Suppressor macrophage (primary cell): ENCODE measurements at places on chromosomes 6 and 20.
A peak's percentile ranks its signal among the peaks of the same experiment; 100 is the strongest.

GRCh38 chr6:167949121-167949684, 48.3 kb upstream of the KIF25 start:
- DNase-seq, result no peak

GRCh38 chr6:107542192-107542668, 52.3 kb downstream of the SOBP start:
- DNase-seq, result no peak

- peak; percentile 94 for DNase-seq
Observed at GRCh38 chr6:170048615-170049256, 242.1 kb downstream of the DLL1 start.

- no peak for DNase-seq
Observed at GRCh38 chr20:58790454-58790853, 60.2 kb downstream of the GNAS-AS1 start.

- DNase-seq, result no peak
Observed at GRCh38 chr6:15513801-15514711, 148.8 kb downstream of the DTNBP1 start.

GRCh38 chr6:109299776-109300564, 82.3 kb downstream of the CD164 start:
- DNase-seq, result peak; percentile 70

DNA sequence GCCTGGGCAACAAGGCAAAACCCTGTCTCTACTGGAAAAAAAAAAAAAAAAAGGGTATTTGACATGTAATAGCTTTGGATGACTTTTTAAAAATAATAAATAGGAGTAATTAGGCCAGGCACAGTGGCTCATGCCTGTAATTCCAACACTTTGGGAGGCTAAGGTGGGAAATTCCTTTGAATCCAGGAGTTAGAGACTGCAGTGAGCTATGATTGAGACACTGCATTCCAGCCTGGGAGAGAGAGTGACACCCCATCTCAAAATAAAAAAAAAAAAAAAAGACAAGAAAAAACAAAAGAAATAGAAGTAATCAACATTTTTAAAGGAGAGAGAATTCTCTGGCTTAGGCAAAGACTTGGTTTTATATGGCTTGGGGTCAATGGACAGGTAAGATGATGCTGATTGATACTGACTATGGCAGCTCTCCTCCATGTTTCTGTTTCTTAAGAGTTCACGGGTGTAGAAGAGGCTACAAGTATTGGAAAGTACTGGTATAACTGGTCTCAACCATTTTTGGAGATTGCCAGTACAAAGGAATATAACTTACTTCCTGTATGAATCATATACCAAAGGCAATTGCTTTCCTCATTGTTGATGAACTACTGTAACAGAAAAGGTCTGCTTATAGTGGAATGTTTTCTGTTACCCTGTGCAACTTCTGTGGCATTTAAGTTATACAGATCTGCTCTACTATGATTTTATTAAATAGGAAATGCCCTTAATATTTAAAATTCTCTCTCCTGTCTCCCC, 10.1 kb downstream of the MAP3K5 start:
- DNase-seq, result no peak

GRCh38 chr20:10523443-10523842, 88.3 kb downstream of the SLX4IP start:
- DNase-seq, result no peak

DNA sequence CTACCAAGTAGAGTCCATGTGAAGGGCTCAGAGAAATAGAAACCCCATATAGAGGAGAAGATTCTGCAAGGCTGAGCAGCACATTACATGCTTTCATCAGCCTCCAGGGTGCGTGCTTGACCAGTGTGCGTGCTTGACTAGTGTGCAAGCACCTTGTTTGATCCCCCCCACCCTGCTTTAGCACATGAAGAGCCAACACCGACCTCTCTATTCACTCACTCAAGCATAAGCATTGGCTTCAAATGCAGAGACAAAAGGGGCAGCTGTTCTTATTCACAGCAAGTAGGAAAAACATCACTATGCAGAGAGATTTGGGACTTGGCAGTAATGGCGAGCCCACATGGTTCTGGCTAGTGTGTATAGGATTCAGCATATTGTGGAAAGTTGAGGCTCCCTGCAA, 278.7 kb upstream of the RNF217 start:
- no peak for DNase-seq

- no peak for DNase-seq
Observed at GRCh38 chr6:2194643-2195042, 50.8 kb downstream of the GMDS start.

DNA sequence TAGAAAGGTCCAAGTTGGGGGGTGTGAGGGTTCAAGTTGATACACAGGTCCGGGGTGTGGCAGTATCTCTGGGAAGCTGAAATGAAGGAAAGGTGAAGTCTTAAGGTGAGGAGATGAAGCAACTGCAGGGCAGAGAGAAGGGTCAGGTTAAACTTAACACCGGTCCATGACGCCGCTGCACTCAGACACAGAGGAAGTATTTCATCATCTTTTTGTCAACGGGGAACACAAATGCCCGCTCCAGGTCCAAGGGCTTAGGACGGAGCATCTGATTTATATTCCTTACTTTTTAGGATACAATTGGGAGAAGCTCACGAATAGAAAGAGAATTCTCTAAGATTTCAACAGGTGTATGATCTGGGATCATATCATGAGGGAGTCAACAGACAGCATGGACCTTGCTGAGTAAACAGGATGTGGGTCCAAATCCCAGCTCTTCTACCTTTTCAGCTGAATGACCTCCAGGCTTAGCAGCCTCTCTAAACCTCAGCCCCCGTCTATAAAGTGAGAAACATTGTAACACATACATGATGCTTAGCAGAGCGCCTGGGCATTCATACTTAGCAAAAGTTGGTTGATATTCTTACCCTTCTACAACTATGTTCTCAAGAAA, 197.5 kb downstream of the ATXN1 start:
- DNase-seq, result no peak

DNA sequence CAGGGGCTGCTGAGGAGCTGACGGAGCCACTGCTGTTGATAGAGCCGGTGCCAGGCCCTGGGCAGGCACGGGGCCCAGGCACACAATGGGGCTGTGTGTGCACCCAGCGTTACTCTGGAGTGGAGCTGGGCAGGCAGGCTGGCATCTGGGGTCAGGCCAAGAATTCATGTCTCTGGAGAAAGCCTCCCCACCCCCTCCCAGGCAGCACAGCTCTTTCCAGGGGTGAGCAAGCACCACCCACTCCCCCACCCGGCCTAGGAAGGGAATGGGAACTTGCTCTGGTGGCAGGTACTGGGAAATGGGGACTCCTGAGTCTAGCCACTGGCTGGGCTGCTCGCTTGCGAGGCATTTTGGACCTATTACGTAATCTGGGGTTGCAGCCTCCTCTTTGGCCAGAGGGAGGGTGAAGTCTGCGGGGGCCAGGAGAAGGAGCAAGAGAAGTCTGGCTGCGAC, 22.7 kb downstream of the TFEB start:
- peak; percentile 61 for DNase-seq

DNA sequence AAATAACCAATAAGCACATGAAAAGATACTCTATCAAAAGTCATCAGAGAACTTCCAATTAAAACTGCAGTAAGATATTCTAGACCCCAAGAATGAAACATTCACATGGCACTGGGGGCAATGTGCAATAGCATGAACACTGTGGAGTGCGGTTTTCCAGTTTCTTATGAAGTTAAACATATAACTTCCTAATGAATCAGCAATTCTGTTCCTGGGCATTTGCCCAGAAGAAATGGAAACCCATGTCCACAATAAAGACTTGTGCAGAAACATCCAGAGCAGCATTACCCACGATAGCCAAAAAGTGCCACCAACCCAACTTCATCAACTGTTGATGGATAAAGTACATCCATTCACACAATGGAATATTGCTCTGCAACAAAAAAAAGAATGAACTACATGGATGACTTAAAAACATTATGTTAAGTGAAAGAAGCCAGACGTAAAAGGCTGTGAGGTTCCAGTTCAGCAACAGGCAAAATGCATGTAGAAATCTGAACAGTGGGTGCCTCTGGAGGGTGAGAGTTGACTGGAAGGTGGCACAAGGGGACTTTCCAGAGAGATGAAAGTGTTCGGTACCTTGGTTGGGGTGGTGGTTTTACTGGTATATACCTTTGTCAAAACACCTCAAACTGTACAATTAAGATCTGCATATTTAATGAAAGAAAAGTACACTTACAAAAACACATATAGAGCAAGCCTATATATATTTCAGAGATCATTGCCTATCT, 207.2 kb upstream of the ECI2 start:
- DNase-seq, result no peak

GRCh38 chr6:90493332-90493731, 93.5 kb downstream of the MAP3K7 start:
- no peak for DNase-seq

- no peak for DNase-seq
Observed at GRCh38 chr20:62208795-62209755, 11.0 kb downstream of the HRH3 start.

- no peak for DNase-seq
Observed at GRCh38 chr6:84072442-84072997, 38.9 kb downstream of the MRAP2 start.

DNA sequence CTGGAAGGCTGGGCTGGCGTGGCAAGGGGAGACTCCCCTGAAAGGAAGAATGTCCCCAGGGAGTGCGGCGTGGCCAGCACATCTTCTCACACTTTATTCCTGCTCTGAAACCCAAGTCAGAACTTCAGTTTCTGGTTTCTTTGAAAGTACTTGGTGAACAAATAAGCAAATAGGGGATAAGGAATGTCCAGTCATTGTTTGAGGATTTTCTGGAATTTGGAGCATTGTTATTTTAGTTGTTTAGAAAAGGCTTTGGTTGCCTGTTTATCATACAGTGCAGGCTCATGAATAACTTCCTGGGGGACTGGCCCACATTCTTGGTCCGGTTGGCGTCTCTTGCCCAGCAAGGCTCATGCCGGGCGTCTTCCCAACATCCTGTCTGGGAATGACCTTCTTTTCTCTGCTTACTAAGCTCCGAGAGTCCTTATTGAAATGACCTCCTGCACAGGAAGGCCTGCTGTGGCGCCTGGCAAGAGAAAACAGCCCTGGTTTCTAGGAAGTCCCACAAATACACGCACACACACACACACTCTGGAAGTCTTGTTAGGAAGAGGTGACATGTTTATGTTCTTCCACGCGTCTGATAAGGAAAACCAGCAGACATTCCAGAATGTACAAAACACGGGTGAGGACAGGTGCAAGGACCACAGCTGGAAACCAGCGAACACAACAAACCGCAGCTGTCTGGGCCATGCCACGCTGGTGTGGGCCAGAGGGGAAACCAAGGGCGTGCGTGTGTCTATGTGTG, 71.9 kb downstream of the TMEM170B start:
- no peak for DNase-seq

GRCh38 chr6:19691465-19692167, 145.6 kb upstream of the ID4 start:
- DNase-seq, result no peak
